Stimulated activated CD4-positive, alpha-beta T cell treated with anti-CD3 and anti-CD28 coated beads, TNF-alpha, amount 100 ng/mL, for 24 hours (primary cell): ENCODE measurements at places on chromosomes 5 and 9.

GRCh38 chr9:86926145-86926544 lies 21.2 kb downstream of the GAS1 start:
- no peak for DNase-seq

- no peak for DNase-seq
Observed at GRCh38 chr5:75052192-75053053, at the start of gene GCNT4. GCNT4 (minus strand) TSS chr5:75052558; CDS start chr5:75030037, 22,521 bp downstream.

GRCh38 chr9:108045851-108046250 lies 556.3 kb upstream of the KLF4 start:
- no peak for DNase-seq

- DNase-seq = peak; percentile 50
Observed at GRCh38 chr5:151051066-151051930, 29.5 kb downstream of the TNIP1 start.

DNA sequence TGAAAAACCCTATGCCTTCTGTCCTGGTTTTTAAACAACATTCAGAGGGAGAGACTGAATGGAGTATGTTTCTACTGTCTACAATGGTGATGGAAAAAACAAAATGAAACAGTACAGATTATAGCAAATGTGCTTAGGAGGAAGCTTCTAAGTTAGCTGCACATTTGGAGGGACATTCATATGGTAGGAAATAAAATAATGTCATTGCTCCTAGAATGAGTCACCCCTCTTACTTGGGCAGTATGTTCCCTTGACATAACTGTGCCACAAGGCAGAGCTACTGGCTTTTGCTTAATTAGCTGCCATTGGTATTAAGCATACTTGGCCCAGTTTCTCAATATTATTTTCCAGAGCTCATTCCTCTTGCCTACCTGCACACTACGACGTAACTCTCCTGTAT lies 128.9 kb downstream of the GDNF start:
- no peak for DNase-seq

- no peak for DNase-seq
Observed at GRCh38 chr9:137297966-137298365, 4.1 kb downstream of the NRARP start.

- no peak for DNase-seq
Observed at GRCh38 chr5:56359809-56360685, 126.9 kb upstream of the ANKRD55 start.
